ENCODE measurements at places on chromosomes 16 and 17. TPM values are rescaled to one million over a fixed set of nuclear protein-coding genes. Genes with fewer than 3 reads are reported as not detected.

Gene TMEM204
- total RNA-seq: not detected

Gene ATP2A1
- total RNA-seq: 4.6 TPM

Gene AURKB
- 171 TPM for total RNA-seq

GRCh38 chr16:89094252-89094879 is 714 bp downstream of the ACSF3 start:
- peak overlapping the region; percentile 98 for H3K4me3 ChIP-seq
- H3K36me3 ChIP-seq: no peaks in the 10 kb centered on the region
- no peaks in the 10 kb centered on the region for H3K4me1 ChIP-seq
- DNase-seq: no peak

GRCh38 chr16:8869212-8869987 is 594 bp upstream of the CARHSP1 start:
- peak; percentile 74 for DNase-seq
- peaks cover 11% of the 10 kb centered on the region for H3K4me1 ChIP-seq
- H3K27me3 ChIP-seq: no peaks in the 10 kb centered on the region
- H3K4me3 ChIP-seq: peak overlapping the region; percentile 84

DNA sequence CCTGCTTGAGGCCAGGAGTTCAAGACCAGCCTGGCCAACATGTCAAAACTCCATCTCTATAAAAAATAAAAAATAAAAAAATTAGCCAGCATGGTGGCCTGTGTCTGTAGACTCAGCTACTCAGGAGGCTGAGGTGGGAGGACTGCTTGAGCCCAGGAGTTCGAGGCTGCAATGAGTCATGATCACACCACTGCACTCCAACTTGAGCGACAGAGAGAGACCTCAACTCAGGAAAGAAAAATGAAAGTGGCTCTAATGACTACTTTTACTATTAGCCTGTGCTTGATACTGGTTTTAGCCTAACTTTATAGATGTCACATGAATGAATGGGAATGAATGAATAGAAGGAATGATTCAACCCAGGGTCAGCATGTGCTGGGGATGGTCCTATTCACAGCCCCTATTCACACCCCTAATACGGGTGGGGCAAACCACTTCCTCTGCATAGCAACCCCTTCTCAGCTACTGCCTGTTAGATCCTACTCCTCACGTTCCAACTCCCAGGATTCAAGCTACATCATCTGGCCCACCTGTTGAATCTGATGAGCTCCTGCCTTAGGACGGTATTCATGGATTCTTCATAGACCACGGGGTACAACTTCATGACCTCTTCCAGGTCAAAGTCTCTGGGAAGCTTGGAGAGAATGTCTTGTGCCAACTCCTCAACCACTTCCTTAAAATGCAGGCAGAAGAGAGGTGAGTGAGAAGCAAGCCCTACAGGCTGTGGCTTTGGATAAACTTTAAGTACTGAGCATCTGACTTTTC is 40.5 kb downstream of the LYRM1 start:
- no peak overlapping the region for H3K4me3 ChIP-seq
- no peaks in the 10 kb centered on the region for H3K27me3 ChIP-seq
- no peaks in the 10 kb centered on the region for H3K36me3 ChIP-seq
- H3K27ac ChIP-seq: no peak overlapping the region
- H3K4me1 ChIP-seq: no peaks in the 10 kb centered on the region

- H3K4me3 ChIP-seq: peak overlapping the region; percentile 44
- no peak for DNase-seq
- peaks cover 2% of the 10 kb centered on the region for H3K36me3 ChIP-seq
- no peak overlapping the region for H3K27ac ChIP-seq
- H3K27me3 ChIP-seq: no peaks in the 10 kb centered on the region
Observed at GRCh38 chr17:51044976-51045375, 75.7 kb downstream of the SPAG9 start.

DNA sequence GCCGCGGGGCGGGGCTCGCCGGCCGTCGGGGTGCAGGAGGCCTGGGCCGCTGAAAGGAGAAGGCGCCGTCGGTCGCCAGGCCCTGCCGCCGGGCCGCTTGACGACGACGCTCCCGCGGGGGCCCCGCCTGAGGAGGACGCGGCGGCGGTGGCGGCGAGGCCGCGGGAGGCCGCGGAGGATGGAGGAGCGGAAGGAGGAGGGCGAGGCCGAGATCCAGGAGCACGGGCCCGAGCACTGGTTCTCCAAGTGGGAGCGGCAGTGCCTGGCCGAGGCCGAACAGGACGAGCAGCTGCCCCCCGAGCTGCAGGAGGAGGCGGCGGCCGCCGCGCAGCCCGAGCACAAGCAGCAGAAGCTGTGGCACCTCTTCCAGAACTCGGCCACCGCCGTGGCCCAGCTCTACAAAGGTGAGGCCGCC is 430 bp downstream of the HAPSTR1 start:
- H3K4me3 ChIP-seq: peak overlapping the region; percentile 81
- no peak overlapping the region for H3K27ac ChIP-seq
- peaks cover 7% of the 10 kb centered on the region for H3K4me1 ChIP-seq
- peaks cover 35% of the 10 kb centered on the region for H3K36me3 ChIP-seq

DNA sequence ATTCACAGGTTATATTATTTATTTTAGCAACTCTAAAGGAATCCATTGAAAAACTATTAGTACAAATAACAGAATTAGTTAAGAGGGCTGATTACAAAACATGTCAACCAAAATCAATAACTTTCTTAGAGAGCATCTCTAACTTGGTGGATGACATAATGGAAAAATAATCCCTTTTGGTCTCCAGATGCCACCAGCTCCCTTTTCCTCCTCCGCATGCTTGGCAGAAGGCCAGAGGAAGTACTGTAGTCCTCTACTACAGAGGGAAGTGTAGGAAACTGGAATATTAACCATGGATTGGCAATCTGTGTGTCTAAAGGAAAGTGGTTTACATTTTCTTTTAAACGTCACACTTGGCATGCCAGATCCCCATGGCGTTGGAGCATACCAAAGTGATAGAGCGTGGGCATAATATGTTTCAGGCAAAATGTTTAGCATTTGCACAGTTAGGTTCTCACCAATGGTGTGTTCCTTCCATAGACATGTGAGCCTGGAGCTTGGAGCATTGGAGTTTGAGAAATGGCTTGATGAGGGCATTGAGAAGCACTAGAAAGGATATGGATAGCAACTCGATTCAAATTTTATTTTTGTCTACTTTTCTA is 106.3 kb downstream of the PRKCB start:
- H3K4me3 ChIP-seq: no peak overlapping the region
- H3K27me3 ChIP-seq: no peaks in the 10 kb centered on the region
- H3K36me3 ChIP-seq: no peaks in the 10 kb centered on the region
- H3K4me1 ChIP-seq: no peaks in the 10 kb centered on the region
- DNase-seq: no peak
- H3K27ac ChIP-seq: no peak overlapping the region

GRCh38 chr16:69384974-69385373 is 833 bp downstream of the TERF2 start:
- H3K36me3 ChIP-seq: peaks cover 40% of the 10 kb centered on the region
- no peaks in the 10 kb centered on the region for H3K4me1 ChIP-seq
- H3K27me3 ChIP-seq: no peaks in the 10 kb centered on the region
- H3K4me3 ChIP-seq: peak overlapping the region; percentile 86
- no peak for DNase-seq

- H3K4me1 ChIP-seq: peaks cover 3% of the 10 kb centered on the region
- no peak overlapping the region for H3K27ac ChIP-seq
- no peaks in the 10 kb centered on the region for H3K36me3 ChIP-seq
- H3K4me3 ChIP-seq: no peak overlapping the region
Observed at GRCh38 chr16:57263541-57264351, 18.7 kb downstream of the ARL2BP start.

- no peaks in the 10 kb centered on the region for H3K27me3 ChIP-seq
- H3K4me3 ChIP-seq: no peak overlapping the region
Observed at GRCh38 chr16:11211977-11212797, 43.8 kb downstream of the SOCS1 start.

DNA sequence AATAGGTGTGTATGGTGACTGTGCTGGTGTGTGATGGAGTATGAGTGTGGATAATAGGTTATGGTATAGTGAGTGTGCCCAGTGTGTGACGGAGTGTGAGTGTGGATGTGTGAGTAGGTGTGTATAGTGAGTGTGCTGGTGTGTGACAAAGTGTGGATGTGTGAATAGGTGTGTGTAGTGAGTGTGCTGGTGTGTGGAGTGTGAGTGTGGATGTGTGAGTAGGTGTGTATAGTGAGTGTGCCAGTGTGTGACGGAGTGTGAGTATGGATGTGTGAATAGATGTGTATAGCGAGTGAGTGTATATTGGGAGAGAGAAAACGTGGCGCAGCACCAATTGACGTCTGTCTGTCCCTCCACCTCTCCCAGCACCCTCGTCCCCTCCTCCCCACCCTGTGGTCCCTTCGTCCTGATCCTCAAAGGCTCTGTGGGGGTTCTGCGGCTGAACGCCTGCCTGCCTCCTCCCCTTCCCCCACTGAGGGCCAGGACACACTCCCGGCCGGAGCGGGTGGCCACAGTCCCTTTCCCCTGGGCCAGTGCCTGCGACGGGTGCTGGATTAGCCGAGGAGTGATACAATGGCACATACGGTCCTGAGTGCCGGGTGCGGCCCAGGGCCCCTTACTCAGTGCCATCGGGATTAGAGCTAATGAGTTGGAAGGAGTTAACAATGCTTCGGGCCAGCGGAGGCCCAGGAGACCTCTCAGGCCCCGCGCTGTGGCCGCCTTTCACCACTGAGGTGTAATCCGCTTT is 160.0 kb downstream of the MRM1 start:
- H3K27ac ChIP-seq: no peak overlapping the region
- no peaks in the 10 kb centered on the region for H3K27me3 ChIP-seq
- peak; percentile 53 for DNase-seq
- H3K4me3 ChIP-seq: no peak overlapping the region

Data from H9 (cell line).